Glomerular endothelial cell (primary cell): ENCODE measurements at places on chromosomes 7 and 10.
A peak's percentile ranks its signal among the peaks of the same experiment; 100 is the strongest.

DNA sequence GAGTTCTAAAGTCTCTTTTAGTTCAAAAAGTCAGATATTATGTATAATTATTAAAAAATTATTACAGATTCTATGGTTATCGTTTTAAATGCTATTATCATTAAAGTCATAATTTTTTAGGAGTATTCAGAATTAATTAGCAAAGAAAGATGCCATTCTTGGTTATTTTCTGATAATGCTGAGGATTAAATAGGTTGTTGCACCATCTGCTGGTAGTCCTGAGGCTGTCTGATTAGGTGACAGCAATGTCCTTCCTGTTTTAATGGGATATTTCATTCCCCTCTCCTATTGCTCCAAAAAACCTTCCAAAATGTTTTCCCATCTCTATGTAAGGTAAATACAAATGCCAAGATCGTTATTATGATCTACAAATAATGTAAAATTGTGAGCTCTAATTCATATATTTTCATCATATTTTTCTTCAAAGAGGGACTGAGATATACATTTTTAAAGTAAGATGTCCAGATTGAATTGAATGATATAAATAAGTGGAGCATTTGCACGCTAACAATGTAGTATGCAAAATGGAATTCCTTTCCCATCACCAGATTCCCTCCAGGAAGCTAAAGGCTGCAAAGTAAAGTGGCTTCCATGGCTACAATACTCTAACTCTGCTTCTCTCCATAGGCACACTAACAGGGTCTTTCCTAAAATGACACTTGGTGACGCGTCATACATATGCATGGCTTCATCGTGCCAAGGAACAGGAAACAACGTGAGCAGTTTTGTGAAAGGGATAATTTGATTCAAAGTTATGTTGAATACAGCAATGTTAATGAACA lies 58.8 kb upstream of the AKR1E2 start:
- no peak for DNase-seq

DNA sequence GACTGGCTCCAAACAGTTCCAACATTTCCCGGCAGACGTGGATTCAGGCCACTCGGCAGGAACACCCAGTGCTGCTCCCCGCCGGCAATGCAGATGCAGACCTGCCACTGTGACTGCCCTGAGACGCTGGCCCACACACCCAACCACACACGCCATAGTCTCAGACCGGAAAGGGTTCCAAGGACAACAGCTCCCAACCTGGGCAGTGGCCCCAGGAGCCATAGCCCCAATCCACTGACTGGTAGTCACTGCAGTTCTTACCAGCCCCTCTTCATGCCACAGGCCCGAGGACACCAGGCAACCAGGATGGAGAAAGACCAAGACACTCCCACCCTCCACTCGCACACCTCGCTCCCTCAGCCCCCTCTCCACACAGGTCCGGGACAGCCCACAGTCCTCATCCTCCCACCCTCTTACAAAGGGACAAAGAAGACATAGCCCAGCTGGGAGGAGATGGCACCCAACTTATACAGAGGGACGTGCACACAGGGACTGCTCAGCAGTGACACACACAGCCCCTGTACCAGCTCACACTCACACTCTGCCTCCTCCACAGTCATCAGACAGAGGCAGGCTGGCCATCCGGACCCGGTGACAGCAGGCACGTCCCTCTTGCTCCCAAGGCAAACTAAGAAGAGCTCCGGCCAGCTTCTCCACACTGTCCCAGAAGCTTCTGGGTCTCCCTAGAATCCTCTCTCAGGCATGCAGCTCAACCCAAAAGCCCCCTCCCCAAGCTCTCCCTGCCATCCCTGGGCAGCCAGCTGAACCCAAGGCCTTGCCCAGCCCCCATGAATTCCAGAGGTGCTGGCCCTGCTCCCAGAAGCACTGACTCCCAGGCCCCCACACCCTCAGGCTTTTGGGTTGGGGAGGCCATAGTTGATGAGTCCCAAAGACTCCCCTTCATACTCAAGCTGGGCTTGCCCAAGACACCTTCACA lies 24.8 kb downstream of the KCNH2 start:
- DNase-seq, result no peak

- DNase-seq, result no peak
Measured at GRCh38 chr7:46745707-46746090, 824.6 kb upstream of the IGFBP3 start.

DNA sequence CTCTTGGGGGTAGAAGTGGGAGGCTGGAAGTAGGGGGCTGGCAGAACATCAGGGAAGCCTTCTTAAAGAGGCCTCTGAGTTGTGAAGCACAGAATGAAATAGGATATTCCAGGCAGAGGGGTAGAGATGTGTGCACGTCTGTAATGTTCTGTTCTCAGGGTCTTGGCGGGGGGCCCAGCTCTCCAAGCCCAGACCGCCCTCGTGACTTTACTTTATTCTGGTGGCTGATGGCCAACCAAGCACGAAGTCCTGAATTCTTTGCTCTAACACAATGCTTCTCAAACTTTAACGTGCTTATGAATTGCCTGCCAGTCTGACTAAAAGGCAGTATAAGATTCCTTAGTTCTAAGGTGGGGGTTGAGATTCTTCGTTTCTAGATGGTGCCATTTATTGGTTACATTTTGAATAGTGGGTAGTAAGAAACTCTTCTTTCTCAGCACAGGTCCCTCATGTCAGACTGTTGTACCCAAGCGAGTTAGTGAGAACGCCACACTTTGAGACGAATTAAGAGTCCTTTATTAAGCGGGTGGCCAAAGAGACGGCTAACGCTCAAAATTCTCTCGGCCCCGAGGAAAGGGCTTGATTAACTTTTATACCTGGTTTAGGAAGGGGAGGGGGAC lies 8.2 kb downstream of the PRXL2A start:
- DNase-seq, result no peak

DNA sequence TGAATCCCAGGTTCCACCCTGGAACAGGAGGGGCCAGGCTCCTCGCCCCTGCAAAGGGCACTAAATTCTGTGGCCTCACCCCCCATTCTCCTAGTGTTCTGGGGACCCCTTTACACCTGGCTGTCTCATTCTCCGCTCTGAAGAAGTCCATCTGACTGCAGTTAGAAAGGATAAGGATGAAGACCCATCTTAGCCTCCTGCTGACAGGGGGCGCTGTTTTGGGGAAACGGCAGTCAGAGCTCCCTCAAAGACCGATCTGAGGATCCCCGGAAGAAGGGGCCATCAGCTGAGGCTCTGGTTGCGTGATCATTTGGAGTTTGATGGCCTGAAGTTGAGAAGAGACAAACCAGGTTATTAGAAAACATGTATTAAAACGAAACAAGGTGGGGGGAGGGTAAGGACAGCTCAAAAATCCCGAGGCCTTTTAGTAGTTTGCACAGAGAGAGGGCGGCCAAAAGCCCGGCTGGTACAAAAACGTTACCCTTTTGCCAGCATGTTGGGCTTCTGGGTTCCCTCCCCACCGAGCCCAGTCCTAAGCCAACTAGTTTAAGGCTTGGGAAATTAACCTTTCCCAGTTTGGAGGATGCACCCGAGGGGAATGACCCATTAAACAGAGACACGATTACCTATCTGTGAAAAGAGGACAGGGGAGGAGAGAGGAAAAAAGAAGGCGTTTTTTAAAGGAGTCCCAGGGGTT lies 102.8 kb downstream of the CHN2 start:
- no peak for DNase-seq

DNA sequence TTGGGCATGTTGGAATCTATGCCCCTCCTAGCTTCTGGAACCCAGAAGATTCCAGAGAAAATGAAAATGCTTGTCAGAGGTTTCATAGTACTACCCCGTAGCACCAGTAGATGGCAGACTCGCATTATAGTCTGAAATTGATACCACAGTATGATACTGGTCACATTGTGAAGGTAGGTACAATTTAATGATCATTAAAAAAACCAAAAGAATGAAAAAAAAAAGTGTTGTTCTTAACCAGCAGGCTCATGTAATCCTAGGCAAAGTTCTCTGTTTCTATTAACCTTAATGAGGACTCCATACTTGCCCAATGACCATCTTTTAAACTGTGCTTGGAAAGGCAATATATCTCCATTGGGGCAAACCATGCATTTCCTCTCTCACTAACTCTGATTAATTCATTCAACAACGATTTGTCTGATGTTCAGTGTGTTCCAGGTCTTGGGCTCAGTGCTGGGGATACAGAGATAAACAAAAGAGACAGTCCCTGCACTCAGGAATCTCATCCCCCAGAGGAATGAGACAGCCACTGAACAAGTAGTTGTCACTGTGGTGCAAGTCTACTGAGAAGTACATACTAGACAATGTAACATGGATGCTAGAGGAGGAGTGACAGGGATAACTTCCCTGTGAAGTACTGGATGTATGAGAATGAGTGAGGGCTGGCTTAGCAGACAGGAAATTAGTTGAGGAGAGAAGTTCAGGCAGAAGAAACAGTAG lies 223.5 kb upstream of the PHYHIPL start:
- peak; percentile 14 for DNase-seq

- no peak for DNase-seq
Measured at GRCh38 chr10:100838986-100839385, 73.8 kb upstream of the SLF2 start.

DNA sequence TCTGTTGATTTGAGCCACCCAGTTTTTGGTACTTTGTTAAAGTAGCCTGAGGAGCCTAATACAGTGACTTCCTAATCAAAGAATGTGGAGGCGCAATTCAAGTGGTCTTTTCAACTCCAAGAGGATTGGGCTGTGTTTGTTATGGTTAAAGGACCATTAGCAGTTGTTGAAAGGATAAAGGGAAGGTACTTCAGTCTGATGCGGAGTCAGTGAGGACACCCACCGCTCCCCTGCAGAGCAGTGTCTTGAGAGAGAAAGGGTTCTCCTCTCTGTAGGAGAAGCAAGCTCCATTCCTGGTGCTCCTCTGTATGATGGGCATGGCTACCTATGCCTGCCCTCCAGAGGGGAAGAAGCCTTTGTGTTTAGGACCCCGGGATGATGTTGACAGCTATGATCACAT lies 590.6 kb upstream of the C7orf33 start:
- no peak for DNase-seq

- DNase-seq, result no peak
Measured at GRCh38 chr10:71771821-71772617, 1.3 kb downstream of the VSIR start.

- DNase-seq, result peak; percentile 73
Measured at GRCh38 chr10:122112625-122113160, 123.7 kb downstream of the TACC2 start.

DNA sequence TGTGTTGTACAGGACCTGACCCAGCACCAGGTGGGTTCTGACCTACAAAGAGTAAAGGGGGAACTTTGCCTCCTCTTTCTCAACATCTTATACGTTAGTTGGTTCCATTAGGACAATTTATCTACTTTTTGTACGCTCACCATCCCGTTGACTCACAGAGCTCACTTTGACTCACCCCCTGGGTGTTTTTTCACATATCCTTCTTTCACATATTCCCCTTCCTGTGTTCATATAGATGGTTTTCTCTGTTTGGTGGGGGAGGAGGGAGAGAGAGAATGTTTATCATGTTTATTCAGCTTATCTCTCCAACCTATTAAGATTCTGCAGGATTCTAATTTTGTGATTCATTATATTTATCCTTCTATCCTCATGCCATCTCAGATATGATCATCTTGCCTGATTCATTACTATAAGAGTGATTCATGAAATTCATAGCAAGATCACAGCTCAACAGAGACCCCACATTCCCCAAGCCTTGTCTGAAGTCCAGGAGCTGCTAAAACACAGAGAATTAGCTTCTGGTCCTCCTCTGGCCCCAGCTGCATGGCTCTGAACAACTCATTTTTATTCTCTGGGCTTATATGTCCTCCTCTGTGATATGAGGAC lies 37.2 kb downstream of the PRSS2 start:
- DNase-seq, result no peak

DNA sequence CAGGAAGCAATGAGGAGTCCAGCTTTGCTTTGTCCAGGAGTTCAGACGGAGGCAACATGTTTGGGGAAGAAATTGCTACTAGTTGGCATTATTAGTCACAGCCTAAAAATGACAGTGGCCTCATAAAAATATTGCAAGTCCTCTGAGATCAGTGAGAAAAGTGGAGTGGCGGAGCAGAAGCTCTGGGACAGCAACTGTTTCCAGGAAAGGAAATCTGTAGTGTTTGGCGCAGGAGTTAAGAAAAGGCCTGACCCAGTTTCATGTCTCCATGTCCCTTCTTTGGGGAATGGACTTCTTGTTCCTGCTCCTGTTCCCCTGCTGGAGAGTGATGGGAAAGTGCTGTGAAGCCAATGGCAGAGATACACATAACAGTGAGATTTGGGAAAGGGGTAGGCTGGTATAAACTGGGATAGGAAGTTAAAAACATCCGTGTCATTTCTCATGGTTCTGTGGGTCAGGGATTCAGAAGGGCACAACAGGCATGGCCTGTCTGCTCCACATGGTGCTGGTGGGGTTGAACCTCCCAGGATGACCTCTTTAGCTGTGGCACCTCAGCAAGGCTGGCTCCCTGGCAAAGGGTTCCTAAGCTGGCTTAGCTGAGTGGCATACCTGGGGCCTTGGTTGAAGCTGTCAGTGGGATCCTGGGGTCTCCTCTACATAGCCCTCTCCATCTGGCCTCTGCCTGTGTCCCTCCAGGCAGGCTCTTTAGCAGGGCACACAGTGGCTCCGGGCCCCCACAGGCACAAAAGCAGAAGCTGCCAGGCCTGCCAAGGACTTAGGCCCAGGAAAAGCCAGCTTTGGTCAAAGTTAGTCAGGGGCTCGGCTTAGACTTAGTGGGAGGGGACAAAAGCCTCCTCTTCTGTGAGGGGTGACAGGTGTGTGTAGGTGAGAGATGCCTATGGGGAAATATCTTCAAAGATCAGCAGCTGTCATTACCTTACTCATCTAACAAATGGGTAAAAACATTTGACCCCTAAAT lies 77.7 kb downstream of the WDFY4 start:
- DNase-seq, result no peak

DNA sequence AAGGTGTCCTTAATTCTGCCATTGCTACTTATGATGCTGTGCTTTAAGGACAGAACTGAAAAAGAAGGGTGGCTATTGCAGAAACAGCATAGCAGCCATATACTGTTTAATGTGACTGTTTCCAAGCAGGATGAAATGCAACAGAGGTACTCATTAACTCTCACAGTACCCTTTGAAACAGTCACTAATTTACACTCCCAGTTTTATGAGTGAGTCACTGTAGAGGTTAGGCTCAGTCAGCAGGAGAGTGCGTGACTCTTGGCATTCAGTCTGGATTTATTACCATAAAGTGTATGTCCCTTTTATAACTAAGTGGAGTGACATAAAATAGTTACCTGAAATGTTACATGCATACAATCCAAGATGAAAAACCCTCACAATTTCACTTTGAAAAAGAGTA lies 27.7 kb downstream of the ALDH18A1 start:
- no peak for DNase-seq

GRCh38 chr7:36045830-36046341 lies 107.2 kb upstream of the EEPD1 start:
- no peak for DNase-seq

- no peak for DNase-seq
Measured at GRCh38 chr7:152459724-152460251, 24.0 kb upstream of the KMT2C start.

- DNase-seq, result no peak
Measured at GRCh38 chr7:7761974-7762779, 43.8 kb upstream of the RPA3 start.
